Kidney capillary endothelial cell (primary cell): ENCODE measurements at places on chromosomes 6 and 20.

DNA sequence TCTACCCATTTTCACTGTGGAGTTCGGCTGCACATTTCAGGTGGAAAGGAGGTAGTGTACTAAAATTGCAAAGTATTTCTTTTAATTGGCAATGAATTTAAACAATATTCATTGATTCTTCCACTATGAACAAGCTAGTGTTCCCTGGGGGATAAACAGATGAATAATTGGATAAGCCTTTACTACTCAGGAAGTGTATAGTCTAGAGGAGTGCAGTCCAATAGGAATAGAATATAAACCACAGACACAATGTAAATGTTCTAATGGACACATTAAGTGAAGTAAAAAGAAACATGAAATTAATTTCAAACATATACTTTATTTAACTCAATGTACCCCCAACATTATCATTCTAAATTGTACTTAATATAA, 28.7 kb downstream of the SGK1 start:
- peak; percentile 17 for DNase-seq

- DNase-seq = no peak
Observed at GRCh38 chr6:166366921-166367320, 15.8 kb downstream of the MPC1 start.

DNA sequence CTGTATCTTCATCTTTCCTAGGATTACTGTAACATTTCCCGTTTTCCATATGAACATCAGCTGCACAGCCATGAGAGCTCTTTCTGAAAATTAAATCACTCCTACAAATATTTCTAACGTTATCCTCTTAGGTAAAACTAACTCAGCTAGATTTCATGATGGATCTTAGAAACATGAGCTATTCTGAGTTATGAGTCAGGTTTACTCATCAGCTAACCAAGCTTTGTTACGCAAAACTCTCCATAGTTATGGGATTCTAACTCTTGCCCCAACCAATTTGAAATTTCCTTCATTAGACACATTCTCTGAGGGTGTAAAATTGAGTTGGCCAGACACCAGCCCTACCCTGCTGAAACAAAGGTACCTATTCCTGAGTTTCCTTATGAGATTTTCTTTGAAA, 14.0 kb downstream of the DEFB110 start:
- no peak for DNase-seq

DNA sequence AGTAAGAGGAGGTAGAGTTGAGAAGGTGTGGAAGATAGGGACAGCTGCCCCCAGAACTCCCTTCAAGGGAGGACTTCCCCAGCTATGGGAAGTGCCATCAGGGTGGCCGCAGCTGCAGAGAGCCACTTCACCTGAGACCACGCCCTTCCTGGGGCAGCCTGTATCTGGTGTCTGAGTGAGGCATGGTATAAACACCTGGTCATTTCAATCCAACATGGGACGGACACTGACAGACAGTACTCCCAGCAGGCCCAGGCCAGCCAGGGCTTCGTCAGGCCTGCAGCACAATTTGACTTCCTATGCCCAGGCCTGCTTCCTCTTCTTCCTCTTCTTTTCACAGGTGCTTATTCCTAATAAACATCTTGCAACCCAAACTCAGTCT, 4.5 kb downstream of the SOX12 start:
- no peak for DNase-seq

GRCh38 chr6:136761227-136761922, 30.9 kb downstream of the MAP3K5 start:
- no peak for DNase-seq

DNA sequence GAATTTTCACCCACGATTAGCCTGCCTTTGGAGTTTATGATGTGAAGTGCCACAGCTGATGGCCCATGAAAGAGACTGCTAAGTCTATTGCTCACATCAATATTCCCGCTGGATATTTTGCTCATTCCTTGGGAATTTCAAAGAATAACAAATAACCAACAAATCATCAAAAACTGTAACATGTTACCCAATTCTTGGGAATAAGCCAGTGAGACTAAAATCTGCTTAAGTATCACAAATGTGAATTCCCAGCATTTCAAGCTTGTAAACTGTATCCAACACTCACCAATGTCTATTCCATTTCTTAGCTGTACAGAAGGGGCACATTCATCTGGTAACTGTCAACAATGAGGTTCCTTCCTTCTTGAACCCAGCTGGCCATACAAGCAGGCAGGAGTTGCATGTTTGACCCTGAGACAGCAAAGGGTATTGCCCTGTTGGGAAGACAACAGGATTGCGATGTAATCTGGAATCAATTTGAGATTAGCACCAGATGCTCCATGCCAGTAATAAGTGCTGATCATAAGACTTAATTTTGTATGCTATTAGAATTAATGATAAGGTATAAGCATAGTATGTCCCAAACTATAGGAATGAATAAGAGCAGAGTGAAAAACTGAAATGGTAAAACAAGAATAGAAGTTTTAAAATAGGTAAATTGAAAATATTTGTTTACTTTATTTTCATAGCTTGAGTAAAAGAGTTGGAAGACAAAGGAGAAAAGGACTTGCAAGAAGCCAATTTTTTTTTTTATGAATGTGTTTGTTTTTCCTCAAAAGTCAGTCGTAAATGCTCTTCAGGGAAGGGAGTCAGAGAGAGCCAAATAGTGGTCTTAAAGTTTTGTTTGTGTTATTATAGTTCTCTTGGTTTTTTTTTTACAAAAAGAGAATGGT, 58.8 kb downstream of the RSPO3 start:
- DNase-seq = no peak

- no peak for DNase-seq
Observed at GRCh38 chr20:32115211-32115767, 5.8 kb downstream of the TM9SF4 start.

DNA sequence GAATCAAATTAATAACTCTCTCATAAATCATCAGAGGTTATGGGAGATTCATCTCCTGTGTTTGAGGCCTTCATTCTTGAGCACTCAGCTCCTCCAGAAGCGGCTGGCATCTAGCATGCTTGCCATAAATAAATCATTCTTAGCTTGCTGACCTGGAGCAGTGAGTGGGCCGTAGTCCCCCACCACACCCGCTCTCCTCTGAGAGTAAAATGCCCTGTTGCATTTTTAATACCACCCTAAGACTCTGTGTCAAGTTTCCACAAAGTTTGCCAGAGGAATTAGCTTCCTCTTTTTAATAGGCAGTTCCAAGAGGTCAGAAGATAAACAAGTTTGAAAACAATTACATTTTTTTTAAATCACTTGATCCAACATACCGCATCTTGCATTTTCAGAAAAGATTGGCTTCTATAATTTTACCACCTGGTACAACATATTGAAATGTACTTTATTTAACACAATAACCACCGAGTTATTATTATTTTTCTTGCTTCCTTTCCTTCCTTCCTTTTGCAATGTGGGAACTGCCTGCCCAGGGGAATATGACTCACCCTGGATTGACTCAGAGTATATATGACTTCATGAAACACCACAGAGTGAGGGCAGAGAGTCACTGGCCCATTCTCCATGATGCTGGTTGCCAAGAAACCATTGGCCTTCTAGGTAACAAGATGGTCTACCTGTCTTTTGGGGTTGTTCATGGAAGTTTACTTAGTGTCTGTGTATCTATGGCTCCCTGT, 29.4 kb upstream of the CLIC5 start:
- DNase-seq = peak; percentile 87

- no peak for DNase-seq
Observed at GRCh38 chr20:61562491-61562890, 310.4 kb downstream of the CDH4 start.
